Type B pancreatic cell (in vitro differentiated cells): ENCODE measurements at places on chromosomes 4 and X. TPM values are rescaled to one million over a fixed set of nuclear protein-coding genes. Genes with fewer than 3 reads are reported as not detected.

DNA sequence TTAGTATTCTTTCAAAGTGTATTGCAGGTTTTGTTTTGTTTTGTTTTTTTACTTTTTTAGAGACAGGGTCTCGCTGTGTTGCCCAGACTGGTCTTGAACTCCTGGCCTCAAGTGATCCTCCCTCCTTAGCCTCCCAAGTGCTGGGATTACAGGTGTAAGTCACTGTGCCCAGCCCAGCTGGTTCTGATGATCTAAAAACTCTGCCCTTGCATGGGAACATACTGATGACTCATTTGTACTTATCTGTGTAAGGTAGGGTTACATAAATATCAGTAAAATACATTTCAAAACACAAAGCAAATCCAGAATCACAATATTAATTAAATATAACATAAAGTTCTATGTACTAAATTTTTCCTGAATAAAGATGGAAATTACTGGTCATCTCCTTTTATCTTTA lies 7.4 kb upstream of the SLC9B1 start:
- no peak for DNase-seq

GRCh38 chr4:76804096-76804495 lies 93.8 kb downstream of the SOWAHB start:
- DNase-seq, result no peak

DNA sequence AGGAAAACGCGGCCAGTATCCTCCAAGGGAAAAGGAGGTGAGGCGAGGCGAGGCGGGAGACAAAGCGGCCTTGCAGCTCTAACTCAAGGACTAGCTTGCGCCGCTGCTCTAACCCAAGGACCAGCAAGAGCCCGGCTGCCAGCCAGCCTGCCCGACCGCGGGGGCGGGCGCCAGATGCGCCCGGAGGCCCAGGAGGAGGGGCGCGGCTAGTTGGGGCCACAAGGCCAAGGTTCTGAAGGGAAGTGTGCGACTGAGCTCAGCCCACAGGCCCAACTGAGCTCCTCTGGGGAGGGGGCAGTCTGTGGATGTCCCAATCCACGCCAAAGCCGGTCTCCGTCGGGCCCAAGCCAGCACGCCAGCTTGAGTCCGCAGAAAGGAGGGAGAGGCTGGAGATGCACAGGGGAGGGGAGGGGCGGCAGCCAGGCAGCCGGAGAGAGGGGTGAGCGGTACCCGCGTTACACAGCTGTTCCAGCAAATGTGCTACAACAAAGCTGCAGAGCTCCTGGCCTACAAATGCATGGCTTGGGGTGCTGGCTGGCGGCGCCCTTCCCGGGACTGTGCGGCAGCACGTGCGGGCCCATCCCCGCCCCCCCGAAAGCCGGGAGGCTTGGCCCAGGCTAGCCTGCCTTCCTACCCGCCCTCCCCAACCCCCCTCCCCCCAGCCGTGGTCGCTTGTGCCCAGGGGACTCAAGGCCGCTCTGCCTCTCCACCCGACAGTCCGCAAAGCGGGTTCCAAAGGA lies 637 bp downstream of the AMER1 start:
- DNase-seq, result peak; percentile 72

DNA sequence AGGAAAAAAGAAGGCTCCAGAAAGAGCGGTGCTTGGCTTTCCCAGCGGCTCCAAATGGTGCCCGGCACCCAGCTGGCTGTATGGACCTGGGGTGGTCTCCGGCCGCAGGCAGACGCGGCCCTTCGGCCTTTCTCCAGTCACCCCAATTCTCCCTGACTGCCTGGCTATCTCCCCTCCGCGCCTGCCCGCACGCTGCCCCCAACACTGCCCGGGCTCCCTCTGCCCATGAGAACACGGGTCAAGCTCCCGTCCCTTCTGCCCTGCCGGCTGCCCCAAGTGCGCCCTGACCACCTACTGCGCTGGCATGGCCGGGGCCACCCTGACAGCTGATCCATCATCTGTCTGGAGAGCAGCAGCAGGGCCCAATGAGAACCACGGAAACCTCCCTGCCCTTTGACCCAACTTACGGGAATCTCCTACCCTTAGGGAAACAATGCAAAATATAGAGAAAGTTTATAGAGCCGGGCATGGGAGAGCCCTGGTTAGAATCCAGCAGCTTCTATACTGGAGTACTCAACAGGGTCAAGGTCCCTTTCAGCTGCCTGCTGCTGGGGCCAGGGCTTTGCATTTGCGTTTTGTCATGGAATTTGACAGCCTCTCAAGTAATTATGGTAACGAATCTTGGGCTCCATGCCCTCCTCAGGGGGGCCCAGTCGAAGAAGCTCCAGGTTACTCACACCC lies 1.2 kb upstream of the FAM3A start:
- no peak for DNase-seq

DNA sequence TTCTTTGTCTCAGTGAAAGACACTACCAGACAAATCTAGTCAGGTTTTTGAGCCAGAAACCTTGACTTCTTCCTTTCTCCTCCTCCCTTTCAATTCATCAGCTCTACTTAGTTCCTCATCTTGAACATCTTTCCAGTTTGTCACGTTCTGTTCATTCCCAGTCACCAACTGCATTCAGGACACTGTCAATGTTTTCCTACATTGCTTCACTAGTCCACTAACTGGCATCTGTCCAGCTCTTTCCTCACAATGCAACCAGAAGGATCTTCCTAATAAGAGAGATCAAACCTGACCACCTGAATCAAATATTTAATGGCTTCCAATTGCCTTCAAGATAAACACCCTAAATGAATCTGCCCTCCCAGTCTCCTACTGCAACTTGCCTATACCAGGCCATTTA lies 52.5 kb downstream of the SYNPO2 start:
- DNase-seq, result no peak

GRCh38 chrX:52870046-52870445 lies 2.2 kb upstream of the XAGE3 start:
- no peak for DNase-seq

DNA sequence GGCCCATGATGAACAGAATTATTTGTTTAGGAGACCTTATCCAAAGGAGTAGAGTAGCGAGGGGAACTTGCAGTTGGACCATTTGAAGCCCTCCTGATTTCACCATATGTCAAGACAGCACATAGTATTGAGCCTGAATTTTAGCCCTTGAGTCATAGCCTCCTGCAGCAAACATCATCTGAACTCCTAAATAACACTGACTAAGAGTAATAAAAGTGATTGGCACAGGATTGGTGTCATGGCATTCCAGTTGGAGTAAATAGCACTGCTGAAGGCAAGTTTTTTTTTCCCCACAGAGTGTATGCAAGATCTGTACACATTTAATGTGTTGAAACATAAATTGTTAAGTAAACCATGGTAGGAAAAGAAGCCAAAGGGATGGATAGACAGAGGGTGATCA lies 89.0 kb downstream of the COMMD8 start:
- no peak for DNase-seq

GRCh38 chr4:101682946-101683345 lies 107.6 kb upstream of the BANK1 start:
- DNase-seq, result no peak

- no peak for DNase-seq
Observed at GRCh38 chr4:155071962-155072361, 136.5 kb upstream of the NPY2R start.

DNA sequence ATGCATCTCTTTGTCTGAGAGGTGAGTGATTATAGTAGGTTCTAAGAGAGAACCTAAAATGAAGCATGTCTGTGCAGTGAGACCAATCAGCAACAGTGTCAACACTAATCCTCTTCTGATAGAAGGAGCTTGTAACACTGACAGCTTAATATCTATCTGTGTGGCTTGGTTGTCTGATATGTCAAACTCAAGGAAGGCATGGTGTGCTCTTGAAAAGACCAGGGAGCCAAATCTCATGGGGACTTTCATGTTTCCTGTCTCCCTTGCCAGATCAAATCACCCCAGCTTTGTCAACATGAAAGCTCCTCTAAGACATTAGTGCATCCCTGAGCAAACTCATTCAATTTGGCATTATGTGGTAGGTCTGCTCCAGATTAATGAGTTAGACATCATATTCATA lies 95.4 kb downstream of the ANOS1 start:
- no peak for DNase-seq

DNA sequence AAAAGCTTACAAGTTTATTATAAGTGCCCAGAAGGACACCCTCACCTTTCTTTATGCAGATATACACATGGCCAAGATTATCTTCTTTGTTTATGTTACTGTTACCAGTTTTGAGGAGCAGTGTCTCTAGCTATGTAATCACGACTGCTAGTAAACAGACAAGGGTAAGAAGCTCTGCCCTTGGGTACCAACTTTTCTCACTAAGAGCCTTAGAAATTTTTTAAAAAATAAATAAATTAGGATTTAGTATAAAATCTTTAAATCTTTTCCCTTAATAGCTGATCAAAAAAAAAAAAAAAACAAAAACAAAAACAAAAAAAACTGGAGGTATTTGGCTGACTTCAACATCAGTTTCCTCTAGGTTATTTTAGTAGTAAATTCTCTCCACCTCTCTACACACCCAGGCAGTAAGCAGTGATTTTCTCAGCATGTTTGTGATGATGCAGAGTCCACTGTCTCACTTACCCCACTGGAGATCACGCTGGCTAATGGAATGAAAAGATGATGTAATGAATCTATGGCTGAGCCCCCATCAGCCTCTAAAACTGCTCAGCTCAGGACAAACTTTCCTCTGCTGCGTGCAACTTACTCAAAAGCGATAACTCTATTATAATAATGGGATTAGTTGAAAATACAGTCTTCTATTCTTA lies 125.9 kb downstream of the FRYL start:
- no peak for DNase-seq

DNA sequence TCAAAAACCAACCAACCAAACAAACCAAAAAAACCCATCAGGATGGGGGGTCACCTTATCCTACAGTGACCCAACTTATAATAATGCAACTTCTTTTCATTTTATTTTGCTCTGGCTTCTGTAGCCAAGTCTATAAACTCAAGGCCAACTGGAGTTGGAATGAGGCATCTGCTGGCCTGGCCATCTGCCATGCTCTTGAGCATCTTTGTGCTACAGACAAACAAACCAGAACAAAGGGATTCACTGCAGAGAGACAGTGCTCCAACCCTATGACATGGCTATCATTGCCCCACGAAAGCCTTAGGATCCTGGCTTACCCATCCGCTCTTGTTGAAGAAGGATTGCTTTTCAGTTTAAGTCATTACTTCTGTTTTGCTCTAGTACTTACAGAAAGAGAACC lies 49.2 kb upstream of the SCRG1 start:
- DNase-seq, result no peak

DNA sequence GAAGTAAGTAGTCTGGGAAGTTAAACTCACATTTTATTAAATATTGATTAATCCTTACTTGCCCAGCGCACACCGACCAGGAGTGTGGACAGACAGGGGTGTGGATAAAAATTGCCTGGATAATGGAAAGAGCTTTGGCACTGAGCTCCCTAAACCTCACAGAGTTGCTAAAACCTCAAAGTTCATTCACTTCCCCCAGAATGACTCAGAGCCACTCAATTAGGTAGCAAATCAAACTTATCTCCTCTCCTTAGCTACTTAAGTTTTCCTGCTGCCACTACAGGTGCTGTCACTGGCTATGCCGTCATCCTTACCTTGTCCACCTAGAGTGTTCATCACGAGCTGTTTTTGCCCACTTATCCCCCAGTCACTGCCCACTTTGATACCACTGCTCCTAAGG lies 27.0 kb upstream of the MID1IP1 start:
- DNase-seq, result no peak

DNA sequence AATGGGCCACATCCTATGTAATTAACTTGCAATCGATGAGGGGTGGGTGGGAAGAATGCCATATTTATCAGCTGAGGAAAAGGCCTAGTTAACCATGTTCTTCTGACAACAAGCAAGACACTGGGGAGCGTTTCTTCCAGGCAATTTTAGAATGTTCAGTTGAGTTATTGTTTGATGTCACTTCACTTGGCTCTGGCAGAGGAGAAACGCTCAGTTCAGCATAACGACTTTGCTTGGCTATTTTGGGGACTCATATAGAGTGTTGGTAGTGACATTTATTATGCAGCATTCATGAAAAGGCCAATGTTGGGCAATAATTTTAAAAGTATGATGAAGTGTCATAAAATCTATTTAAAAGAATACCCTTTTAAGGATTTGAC lies 648 bp downstream of the SYNPO2 start:
- no peak for DNase-seq

- no peak for DNase-seq
Observed at GRCh38 chr4:138242834-138243156, 646 bp upstream of the SLC7A11 start.

DNA sequence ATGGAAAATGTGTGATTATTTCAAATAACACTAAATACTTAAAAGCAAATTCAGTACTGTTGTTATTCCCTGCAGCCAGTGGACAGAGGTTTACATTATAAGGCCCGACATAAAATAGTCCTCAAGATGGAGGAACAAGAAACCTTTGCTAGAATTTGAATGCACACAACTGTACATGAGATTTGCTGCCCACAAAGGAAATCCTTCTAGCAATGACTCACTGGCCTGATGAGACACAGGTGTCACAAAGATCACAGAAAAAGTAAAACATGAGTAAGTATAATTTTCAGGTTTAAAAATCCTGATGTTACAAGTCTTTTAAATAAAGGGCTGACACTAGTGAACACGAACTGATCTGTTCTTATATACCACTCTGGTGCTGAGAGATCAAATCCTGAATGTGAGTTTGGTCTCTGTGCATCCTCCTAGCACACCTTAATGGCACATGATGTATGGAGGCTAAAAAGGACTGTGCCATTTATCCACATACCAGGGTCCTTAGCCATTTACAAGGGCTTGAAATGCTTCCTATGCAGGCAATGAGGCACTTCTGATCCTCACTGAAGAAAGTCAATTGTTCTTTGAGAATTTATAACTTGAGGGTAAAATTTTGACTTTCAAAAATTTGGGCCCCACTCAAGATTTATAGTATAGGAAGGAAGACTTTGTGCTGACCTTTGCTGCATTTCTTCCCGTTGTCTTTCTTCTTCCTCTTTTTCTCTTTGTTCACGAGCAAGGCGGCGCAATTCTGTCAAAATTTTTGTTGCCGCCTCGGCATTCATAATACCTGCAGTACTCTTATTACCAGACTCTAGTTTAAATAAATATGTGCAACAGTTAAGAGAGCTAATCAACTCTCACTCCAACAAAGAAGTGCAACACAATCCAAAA lies 23.0 kb downstream of the MAP7D3 start:
- no peak for DNase-seq

DNA sequence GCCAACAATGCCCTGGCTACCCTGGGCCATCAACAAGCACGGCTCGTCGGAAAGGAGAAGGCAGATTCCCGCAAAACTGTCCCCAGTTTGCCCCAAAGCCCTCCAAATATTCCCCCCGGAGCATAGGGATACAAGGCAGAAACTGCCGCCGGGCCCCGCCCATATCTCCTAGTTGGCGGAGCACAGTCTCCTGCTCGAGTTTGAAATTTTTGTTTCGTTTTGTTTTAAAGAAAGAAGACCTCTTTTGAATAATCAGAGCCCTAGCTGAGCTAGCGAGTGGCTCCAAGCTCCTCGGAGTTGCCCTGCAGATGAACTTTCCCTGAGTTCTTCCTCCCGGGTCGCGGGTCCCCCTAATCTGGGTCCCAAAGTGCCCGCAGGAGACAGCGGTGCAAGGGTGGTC lies 138.1 kb upstream of the ZIC3 start:
- no peak for DNase-seq

TMPRSS11F gene
- 0.31 and 0.69 TPM in 2 replicates for total RNA-seq

TEX13B gene
- not detected in 2 replicates for total RNA-seq
